NCI-H774 (cell line): ENCODE measurements at places on chromosomes 7 and 10.

GRCh38 chr10:20898866-20899535 lies 1.9 kb upstream of the NEBL start:
- DNase-seq, result no peak

DNA sequence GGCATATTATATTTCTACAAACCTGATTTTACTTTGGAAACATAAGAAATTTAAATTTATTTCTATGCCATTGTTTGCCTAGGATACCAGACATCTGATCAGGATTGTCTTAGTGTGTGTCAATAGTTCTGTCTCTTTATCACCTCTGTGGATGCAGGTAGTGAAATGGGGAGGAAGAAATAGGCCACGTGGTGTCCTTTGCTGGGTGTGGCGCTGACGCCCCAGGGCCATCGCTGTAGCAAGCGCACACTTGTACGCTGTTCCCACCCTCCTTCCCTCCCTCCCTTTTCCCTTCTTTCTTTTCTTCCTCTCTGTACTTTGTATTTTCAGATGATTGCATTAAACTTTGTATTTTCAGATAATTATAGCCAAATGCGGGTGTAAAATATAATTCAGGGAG lies 5.0 kb downstream of the DOCK1 start:
- DNase-seq, result no peak

DNA sequence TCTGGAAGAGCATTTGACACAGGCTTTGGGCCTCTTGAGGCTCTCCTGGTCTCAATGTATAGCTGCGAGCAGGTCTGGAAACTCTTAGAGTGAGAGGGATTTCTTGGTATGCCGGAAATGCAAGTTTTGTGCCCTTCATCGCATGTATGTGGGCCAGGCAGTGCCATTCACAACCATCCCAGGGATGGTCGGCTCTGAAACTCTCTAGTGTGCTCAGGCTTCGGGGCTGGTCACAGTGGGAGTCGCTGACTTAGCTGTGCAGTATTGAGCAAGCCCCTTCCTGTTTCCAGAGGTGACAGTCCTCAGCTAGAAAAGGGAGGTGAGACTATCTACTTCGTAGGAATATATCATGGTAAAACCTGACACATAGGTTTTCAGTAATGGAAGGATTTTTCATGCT lies 2.0 kb upstream of the AOAH start:
- no peak for DNase-seq

DNA sequence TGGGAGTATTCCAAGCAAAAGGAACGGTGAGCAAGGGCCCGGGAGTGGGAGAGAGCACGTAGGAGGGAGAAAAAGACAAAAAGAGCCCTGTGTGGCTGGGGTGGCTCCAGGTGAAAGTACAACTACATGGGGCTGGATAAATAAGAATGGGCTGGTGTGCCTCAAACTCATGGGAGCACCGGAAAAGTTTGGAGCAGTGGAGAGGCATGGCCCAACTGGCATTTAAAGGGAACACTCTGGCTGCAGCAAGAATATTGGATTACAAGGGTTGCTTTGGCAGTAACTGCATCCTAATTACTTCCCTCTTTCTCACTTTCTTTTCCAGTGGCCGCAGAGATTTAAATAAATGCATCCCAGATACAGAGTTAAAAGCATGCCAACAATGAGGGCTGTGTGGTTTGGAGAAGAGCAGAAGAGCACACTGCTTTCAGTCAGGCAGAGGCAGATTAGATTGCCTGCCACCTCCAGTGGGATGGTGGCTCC lies 39.1 kb upstream of the HERPUD2 start:
- no peak for DNase-seq

DNA sequence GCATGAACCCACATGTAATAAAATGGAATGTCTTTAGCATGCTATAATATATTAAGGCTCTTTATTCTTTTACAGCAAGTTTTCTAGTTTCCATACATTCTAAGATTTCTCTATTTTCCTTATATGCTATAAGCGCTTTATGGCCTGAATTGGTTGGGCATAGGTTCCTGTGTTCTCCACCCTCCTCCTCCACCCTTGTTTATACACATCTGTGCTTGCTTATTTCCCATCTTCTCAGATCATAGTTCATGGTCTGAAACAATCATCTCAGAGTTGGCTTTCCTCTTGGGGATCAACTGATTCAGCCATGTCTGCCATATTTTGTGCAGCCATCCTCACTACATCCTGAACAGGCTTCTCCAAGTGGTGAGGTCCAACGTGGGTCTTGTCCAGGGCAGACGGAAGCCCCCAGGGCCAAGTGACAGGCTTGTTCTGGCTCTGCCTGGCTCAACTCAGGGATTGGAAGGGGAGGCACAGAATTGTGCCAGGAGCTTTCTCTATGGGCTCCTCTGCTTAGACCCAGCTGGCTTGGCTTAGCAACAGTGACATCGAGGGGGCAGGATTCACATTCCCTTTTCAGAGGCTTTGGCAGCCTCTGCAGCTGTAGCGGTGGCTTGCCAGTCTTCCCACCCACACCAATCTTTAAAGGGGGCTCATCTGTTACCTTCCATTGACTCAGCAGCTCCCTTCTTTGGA lies 327.3 kb downstream of the PTEN start:
- DNase-seq, result no peak

DNA sequence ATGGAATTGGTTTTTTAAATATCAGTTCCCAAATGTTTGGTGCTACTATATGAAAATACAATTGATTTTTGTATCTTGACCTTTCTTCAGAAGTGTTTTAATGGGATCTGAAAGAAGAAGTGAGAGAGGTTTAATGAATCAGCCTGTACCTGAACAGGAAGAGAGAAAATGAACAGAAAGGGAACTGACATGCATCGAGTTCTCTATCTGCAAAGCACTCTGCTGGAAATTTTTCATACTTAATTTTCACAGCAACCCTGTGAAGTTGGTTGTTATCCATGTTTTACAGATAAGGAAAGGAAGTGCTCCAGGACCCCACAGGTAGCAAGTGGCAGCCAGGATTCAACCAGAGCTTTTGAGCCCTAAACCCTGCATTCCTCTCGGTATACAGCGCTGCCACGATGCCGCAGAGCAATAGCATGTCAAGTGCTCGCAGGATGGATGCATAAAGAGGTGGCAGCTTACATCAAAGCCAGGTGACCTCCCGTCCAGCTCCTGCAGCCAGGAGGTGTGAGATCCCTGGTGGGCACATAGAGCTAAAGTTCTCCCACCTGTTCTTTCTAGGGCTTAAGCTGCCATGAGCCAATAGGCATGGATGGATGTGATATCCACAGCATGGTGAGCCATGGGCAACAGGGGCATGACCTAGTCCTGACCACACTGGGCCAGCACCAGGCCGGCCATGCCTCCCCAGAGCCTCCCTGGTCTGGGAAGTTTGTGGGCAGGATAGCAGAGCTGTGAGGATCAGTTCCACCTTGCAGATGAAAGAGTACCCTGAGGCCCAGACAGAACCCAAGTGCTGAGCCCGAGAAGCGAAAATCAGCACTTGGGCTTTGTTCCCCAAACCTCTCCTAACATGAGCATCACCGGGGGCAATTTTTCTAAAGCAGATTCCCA lies 57.2 kb downstream of the CALML3 start:
- no peak for DNase-seq

DNA sequence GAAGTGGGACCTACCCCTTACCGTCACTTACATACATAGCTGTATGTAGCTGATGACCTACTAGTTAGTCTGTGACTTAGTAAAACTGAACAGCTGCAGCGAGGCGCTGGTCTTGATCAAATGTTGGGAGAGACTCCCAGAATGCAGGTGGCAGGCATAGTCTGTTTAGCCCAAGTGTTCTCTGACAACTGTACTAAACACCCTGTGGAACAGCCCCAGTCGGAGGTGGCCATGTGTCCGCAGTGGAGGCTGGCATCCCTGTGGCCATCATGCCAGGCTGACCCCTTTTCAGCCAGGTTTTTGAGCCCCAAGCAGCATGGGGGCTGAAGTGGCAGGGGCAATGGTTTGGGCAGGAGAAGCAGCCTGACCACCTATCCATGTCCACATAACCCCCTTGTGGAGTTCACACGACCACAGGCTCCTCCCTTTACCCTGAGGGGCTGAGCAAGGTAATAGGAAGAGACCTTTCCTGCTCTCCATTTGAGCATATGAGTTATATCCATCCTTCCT lies 7.2 kb downstream of the ADCY1 start:
- DNase-seq, result no peak

GRCh38 chr10:110706690-110707098 lies 62.6 kb downstream of the RBM20 start:
- DNase-seq, result no peak

DNA sequence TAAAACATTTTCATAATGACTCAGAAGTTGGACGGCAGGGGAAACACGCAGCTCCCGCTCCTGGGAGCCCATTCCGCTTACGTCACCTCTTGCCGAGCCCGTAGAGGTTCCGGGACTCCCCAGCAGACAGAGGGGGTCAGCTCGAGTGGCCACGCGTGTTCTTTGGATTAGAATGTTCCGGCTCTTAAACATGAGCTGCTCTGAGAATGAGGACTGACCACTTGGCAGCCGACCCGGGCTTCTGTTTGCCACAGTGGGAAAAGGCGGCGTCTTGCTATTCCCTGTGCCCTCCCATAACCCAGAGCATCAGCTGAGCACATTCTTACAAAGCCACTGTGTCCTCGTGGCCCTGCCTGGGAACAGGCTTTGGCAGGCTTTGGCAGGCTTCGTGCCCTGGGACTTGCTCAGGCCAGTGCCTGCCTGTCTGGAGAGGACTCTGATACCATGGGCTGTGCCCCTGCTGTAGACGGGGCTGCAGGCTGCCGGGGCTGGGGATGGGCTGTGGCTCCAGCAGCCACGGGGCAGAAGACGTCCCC lies 40.1 kb downstream of the PFKP start:
- DNase-seq, result no peak

GRCh38 chr7:43590862-43591557 lies 8.1 kb downstream of the STK17A start:
- no peak for DNase-seq

- no peak for DNase-seq
Observed at GRCh38 chr10:94104316-94105000, 110.7 kb downstream of the PLCE1 start.

- no peak for DNase-seq
Observed at GRCh38 chr10:112389271-112389822, 15.4 kb downstream of the ACSL5 start.

DNA sequence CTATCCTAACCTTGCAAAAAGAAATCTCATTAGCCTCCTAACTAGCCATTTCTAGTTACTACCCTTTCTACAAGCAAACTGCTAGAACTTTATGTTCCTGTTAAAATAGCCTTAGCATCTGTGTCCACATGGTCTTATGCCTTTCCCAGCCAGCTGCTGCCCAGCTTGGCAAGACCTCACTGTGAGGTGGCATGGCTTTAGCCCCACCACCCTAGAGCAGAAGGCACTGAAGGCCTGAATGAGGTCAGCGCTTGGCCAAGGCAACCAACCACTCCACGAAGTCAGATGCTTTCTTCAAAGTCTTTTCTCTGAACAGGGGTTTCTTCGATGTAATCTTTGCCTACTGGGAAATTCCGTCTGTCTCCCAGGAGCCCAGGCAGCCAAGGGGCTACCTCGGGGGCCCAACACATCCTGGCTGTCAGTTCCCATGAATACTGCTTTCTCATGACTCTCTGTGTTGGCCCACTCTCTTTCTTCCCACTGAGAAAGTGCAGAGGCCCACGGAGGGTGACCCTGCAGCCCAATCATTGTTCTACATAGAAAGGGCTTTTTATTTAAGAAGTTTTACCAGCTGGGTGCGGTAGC lies 41.6 kb downstream of the POLR3A start:
- no peak for DNase-seq

- DNase-seq, result no peak
Observed at GRCh38 chr7:157613575-157614322, 276.9 kb downstream of the DNAJB6 start.

DNA sequence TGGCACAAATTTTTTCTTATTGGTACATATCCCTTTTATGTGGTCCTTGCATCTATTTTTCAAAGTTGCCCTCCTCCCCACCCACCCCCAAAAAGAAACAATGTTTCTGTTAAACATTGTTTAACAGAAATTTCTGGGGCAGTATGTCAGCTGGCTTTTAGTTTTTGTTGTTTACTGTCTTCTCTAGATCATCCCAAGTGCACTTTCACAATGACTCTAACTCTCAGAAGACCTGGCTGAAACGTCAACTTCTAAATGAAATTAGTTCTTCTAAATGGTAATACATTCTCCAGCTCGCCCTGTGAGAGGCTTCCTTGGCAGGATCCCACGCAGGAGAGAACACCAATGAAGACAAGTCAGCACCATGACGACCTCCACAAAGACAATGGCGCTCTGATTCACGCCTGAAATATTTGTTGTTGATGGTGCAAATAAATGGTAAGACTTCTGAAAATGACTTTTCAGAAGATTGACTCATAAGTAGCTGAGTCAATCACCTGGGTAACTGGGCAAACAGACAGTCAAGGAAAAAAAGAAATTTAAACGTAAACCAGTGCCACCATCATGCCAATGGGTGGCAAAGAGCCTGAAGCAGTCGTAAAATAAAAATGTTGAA lies 293.7 kb downstream of the FZD1 start:
- DNase-seq, result no peak

DNA sequence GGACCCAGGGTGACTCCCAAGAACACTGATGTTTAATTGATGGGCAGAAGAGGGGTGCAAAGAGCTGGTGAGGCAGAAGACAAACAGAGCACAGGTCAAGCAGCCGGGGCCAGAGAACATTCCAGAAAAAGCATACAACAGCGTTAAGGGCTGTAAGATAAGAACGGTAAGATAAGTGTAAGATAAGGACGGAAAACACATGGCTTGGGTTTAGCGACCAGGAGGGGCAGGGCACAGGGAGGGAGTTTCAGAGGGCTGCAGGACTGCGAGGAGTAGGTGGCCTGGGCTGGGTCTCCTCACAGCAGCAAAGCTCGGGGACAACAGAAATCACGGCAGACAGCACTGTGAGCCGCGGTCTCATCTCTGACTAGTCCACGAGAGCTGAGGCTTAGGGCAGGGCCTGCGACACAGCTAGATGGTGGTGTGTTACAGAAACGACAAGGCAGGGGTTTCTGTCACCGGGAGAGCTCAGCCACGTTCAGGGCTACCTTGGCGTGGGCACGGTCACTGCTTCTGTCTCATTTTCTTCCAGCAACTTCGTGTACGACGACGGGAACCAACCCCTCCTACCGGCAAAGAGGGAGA lies 24.6 kb downstream of the BRI3 start:
- no peak for DNase-seq

DNA sequence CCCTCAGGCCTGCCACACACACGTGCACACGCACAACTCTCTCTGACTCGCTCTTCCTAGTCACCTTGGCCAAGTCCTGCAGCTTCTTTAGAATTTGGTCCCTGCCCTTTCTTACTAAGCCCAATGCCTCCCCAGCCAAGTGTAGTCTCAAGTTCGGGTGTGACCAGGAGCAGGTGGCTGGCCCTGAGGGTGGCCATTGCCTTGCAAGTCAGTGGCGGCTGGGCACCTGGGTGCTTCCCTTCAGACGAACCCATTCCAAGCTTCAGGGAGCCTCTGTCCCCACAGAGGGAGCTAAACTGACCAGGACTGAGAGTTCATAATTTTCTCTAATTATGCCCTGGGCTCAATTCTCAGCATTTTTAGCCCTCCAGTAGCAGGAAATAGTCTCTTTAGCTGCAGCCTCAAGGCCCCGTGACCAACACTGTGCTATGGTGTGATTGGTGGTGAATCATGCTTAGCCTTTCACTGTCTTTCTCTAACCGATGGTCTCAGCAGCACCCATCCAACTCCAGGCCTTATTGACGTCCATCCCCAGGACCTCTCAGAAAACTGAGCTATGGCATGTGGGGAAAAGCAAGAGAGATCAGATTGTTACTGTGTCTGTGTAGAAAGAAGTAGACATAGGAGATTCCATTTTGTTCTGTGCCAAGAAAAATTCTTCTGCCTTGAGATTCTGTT lies 34.7 kb upstream of the FXYD4 start:
- no peak for DNase-seq

GRCh38 chr10:105885495-105885894 lies 1244.4 kb downstream of the SORCS3 start:
- DNase-seq, result no peak

- no peak for DNase-seq
Observed at GRCh38 chr10:44116474-44116873, 268.4 kb downstream of the CXCL12 start.
